Heart left ventricle (tissue), 16 donors: ENCODE measurements at places on chromosomes 2 and 18.

GRCh38 chr2:20599861-20600461, 50.9 kb downstream of the HS1BP3 start:
- no peak for DNase-seq

DNA sequence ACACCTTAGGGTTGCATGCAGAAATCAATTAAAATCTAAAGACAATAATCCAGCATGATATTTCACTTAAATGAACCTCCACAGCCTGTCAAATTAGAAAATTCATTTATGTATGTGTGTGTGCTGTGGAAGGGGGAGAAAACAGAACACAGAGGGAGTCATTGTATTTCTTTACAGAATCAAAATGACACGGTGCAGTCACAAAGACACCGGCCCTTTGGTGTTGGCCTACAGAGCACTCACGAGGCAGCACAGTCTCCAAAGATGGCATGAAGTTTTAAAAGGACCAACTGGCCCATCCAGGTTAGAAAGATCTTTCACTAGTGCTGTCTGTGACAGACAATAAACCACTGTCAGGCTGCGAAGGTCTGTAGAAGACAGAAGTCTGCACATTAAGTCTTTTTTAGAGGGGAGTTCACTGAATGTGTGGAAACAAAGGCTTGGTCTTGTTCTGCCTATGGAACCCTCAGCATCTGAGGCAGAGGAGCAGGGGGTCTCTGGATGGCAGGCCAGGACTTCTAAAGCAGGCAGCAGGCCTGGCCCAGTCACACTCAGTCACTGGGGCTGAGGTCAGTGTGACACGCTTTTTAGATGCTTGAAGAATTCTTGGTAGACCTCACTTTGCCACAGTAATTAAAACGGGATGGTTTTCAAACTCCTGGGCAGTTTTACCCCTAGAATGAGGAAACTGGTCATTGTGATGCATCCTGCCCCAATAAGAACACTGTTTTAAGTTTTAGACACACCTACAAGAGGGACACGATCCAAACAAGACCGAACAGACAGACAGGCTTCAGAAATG, 184.9 kb downstream of the AFF3 start:
- no peak for DNase-seq

- DNase-seq: no peak
These were observed 189.1 kb downstream of the UBE2E3 start for GRCh38 chr2:181169503-181169902.

DNA sequence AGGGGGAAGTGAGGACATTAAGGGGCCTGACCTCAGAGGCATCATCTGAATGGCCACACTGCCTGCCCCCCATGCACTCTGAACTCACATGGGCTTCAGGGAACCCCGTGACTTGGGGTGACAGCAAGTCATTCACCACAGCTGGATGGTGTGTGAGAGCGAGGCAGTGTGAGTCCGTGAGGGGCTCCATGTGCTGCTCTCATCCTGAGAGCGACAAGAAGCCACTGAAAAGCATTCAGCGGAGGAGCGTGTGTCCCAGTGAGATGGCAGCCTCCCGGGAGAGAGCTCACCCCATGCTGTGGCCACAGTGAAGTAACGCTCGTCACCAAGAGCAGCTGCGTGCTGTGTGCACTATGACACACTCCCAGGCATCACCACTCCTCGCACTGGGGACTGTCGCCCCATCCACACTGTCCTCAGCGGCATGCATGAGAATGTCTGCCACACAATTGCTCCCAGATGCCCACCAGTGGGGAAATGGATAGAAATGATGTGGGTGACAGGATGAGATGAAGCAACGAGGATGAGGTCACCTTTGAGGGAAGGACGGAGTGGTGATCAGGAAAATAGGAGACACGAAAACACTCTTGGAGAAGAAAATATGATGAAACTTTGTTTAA, 213.0 kb upstream of the RAB6C start:
- DNase-seq: no peak

GRCh38 chr2:233811732-233812131, 33.6 kb downstream of the MROH2A start:
- DNase-seq: no peak

- no peak for DNase-seq
These were observed 116.1 kb upstream of the STK17B start for GRCh38 chr2:196287523-196287922.

DNA sequence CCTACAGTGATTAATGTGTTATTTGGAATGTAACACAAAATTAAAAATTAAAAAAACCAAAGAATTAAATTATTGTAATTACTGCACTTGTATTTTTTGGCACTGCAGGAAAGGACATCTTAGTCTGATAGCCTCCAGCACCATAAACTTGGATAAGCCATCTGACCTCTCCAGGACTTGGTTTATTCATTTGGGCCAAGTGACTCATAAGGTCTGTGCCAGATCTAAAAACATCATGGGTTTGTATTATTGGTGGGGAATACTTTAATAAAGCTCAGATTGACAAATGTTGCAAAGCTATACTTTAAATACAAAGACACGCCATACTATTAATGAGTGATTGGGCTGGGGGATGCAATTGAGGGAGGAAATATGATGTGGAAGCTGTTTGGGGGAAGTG, 225.2 kb downstream of the ZNF521 start:
- DNase-seq: no peak

DNA sequence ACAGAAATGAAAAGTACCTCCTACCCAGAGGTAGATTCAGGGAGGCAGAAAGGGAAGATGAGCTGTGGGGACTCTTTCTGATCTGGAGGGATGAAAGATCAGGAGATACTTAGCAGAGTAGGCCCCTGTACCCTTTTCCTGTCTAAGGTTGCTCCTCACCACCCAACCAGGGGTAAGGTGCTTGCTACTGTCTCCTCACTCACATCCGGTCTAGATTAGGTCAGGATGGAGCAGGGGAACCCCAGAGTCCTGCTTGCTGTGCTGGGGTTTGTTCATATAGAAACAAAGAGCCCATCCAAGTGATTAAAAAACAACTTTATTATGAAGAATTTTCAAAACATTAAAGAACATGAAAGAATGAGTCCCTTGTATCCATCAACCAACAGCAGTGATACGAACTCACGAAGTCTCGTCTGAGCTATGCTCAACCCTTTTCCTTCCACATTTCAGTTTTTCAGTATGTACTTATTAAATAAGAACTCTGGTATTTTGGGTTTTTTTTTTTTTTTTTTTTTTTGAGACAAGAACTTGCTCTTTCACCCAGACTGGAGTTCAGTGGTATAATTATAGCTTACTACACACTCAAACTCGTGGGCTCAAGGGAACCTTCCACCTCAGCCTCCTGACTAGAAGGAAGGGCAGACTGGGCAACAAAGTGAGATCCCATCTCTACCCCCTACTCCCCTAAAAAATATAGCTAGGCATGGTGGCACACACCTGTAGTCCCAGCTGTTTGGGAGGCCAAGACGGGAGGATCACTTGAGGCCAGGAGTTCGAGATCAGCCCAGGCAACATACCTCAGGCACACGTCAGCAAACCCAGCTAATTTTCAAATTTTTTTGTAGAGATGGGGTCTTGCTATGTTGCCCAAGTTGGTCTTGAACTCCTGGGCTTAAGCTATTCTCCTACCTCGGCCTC, 28.5 kb upstream of the MCFD2 start:
- no peak for DNase-seq

DNA sequence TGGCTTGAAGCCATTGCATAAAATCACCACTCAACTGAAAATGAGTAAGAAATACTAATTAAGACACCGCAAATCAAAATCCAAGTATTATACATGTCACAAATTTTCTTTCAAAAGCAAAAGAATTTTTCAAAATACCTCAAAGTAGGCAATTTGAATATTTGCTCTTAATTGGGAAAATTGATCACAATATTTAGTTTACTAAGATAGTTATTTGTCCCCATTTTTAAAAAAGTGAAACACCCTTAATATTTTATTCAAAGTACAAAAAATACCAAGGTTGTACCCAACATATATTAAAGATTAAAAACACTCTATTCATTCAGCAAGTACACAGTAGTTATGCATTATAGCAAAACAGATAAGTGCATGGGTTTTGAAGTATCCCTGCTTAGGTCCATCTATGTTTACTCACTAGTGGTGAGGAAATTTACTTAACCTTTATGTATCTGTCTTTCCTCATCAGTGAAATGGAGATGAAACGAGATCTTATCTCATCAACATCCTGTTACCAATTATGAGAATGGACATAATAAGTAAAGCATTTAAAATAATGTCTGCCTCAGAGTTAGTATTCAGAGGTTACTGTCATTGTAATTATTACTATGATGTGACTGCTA, 35.1 kb downstream of the VPS54 start:
- no peak for DNase-seq

- DNase-seq: no peak
These were observed 54.5 kb upstream of the DAPL1 start for GRCh38 chr2:158740621-158741020.

DNA sequence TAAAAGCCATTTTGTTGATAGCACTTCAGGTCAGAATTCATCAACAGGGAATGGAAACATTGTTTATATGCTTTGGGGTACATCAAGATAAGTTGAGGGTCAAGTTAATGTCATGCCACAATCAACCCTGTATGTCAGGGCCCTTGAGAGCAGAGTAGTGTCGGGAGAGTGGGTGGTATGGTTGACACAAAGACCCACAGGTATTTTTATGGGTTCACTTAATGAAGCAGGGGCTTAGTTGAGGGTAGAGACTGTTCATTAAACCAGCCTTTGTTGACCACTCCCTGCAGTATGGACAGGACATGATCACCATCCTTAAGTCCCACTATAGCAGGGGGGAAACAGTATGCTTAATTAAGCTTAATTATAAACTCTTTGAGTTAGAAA, 5.7 kb downstream of the RPL37A start:
- DNase-seq: no peak

GRCh38 chr2:63882395-63883105, 40.9 kb downstream of the UGP2 start:
- DNase-seq: no peak

GRCh38 chr2:218406949-218407618, 7.4 kb downstream of the CTDSP1 start:
- peak; percentile 75 for DNase-seq

DNA sequence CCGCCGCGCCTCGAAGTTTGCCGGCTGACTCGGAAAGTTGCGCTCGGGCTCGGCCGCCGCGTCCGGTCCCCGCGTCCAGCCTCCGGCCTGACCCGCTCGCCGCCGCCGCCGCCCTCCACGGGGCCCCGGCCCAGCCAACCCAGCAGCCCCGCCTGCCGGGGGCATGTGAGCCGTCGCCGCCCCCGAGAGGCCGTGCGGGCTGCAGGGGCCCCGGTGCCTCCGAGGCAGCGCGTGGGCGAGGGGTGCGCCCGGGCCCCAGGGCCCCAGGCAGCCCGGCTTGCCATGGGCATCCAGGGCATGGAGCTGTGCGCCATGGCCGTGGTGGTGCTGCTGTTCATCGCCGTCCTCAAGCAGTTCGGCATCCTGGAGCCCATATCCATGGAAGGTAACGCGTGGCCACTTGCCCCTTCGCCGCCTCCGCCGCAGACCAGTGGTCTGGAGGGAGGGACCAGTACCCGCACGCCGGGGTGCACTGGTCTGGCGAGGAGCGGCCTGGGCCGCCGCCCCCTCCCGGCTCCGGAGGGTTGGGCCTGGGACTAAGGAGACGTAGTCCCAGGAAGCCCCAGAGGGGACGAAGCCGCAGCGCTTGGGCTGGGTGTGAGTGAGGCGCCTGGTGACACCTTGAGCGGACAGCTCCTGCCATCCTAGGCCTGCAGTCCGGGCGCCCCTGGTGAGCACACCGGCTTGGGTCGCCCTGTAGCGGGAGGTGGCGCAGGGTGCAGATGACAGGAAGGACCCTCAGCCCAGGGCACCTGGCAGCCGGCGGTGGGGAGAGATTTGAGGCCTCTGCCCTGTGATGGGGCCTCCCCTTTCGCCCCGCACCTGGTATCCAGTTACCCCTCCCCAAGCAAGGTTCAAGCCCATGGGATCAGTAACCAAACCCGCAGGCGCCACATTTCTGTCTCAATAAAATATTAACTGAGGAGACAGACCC, 49.9 kb downstream of the KCNIP3 start:
- DNase-seq: no peak

GRCh38 chr2:174581491-174581890, 16.1 kb downstream of the WIPF1 start:
- no peak for DNase-seq
